ENCODE measurements at places on chromosomes 6 and 20.

DNA sequence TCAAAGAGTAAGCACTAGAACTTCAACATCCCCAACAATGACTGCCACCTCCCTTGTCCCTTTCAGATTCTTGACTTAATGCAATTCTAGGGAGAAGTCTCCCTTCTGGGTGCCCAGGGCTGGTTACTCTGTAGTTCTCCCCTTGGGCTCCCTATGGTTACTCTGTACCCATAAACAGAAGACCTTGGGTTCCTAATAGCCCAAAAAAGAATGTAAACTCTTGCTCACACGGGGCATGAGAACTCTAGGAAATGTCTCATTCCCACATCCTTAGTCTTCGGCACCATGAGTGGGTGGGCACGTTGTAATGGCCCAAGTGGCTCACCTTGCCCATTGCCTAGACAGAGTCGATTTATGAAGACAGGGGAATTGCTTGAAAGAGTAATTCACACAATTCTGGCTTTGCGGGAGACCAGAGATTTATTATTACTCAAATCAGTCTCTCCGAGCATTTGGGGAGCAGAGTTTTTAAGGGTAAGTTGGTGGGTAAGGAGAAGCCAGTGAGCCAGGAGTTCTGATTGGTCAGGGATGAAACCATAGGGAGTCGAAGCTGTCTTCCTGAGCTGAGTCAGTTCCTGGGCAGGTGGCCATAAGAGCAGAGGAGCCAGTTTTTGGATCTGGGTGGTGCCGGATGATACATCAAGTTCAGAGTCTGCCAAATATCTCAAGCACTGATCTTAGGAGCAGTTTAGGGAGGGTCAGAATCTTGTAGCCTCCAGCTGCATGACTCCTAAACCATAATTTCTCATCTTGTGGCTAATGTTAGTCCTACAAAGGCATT, 61.2 kb upstream of the SIRPG start:
- DNase-seq: no peak

DNA sequence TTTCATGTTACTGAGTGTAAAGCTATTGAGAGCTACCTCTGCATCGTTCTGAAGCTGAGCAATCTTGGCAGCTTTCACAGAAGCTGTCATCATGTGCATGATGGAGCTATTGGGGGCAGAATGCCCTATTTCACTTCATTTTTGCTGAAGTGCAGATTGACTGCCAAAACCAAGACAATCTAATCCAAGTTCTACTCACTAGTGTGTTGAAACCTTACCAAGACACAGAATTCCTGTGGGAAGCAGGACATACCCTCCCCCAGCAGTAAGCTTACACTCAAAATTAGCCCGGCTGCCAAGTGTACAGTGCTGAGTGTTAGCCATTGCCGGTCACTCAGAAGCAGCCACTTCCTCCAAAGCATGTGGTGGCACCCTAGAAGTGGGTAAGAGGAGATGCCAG, 177.3 kb upstream of the TENT5A start:
- DNase-seq: no peak

GRCh38 chr6:38370653-38371601, 268.8 kb downstream of the BTBD9 start:
- no peak for DNase-seq

DNA sequence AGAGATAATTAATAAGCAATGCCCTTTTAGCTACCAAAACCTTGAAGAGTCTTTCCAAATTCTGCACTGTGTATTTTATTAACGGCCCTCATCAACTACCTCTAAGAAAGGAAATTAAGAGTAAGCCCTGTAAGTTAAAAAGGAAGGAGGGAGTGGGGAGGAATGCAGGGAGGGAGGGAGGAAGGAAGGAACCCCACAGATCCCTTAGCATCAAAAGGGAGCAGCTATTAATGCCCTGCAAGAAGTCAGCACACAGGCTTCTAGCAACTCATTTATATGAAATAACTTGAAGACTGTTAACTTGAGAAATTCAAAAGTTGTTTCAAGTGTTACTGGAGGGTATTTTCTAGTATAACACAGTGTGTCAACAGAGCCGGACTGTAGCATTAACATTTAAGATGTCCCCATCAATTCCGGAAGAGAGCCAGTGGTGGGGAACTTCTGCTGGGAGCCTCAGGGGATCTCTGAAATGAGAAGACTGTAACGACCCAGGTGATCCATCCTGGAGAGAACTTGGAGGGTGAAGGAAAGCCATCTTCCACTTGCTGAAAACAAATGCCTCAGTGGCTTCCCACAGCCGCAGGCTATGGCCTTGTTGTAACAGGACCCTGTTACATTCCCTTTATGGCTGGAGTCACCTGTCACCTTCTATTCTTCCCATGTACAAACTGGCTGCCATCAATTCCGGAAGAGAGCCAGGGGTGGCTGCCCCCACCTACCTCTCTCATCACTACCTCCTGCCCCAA, 33.2 kb downstream of the SLC22A23 start:
- DNase-seq: no peak

- DNase-seq: no peak
Measured at GRCh38 chr6:158715330-158716311, 65.8 kb downstream of the SYTL3 start.

- no peak for DNase-seq
Measured at GRCh38 chr6:42970871-42971612, 7.9 kb downstream of the PEX6 start.

DNA sequence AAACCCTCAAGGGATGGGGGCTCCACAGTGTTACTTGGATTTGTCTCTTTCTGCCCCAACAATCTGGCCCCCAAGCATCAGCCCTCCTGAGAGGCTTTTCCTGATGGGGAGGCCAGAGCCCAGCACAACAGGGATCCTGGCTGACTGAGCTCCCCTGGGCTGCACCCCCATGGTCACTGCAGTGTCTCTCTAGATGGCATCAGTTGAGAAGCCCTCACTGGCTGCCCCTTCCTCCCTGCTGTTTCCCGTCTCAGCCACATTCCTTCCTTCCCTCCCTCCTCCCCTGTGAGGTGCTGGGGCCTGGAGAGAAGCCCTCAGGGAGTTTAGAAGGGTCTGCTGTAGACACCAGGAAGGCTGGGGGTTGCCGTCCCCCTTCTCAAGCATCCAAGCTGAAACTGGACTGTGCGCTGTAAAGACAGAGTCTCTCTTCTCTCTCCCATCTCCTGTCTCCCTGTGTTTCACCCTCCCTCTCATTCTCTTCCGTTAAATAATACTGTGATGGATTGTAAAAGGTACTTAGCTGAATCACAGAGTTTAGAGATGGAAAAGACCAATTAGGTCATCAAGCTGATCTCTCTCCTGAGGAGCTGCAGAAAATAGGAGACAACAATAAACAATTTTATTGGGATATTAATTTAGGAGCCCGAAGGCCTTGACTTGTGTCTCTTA, 29.7 kb downstream of the SAYSD1 start:
- DNase-seq: no peak

DNA sequence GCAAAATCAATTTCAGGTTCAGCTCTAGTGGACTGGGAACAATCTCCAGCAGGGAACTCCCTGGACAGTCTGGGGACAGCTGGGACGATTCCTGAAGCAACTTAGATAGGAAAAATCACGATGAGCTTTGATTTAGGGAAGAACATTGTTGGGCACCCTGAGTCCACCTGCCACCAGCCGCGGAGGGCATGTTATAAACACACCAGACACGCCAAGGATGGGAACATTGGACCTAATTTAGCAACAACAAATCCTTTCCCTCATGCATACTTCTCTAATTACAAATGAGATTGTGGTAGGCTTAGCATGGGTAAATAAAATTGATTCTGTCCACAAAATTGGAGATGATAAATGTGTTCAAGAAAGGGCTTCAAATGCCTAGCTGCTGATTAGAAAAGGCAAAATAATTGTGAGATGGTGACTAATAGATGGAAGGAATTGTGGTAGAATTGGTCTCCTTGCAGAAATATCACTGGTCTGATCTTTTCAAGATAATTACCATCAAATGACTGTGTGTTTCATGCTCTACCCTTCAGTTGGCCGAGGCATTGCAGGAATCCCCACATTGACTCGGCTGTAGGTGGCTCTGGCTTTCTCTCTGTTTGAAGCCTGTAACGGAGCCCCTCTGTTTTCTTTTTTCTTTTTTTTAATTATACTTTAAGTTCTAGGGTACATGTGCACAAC, 6.1 kb upstream of the NANP start:
- DNase-seq: no peak

DNA sequence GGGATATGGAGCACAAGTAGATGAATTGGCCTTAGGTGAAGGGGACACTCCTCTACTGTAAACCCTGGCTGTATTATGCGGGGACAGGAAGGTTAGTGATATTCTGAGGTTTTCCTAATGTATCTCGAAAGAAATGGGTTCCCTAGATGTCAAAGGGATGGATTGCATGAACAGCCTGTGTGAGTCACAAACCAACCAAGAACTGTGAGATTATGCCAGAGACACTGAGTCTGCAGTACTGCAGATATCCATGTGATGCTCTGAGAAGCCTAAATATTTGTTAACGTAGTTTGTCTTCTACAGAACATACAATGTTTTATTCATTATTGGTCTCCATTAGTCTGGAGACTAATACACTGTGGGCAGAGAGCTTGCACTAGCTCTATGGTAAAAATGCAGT, 182.2 kb downstream of the AKAP7 start:
- DNase-seq: no peak

DNA sequence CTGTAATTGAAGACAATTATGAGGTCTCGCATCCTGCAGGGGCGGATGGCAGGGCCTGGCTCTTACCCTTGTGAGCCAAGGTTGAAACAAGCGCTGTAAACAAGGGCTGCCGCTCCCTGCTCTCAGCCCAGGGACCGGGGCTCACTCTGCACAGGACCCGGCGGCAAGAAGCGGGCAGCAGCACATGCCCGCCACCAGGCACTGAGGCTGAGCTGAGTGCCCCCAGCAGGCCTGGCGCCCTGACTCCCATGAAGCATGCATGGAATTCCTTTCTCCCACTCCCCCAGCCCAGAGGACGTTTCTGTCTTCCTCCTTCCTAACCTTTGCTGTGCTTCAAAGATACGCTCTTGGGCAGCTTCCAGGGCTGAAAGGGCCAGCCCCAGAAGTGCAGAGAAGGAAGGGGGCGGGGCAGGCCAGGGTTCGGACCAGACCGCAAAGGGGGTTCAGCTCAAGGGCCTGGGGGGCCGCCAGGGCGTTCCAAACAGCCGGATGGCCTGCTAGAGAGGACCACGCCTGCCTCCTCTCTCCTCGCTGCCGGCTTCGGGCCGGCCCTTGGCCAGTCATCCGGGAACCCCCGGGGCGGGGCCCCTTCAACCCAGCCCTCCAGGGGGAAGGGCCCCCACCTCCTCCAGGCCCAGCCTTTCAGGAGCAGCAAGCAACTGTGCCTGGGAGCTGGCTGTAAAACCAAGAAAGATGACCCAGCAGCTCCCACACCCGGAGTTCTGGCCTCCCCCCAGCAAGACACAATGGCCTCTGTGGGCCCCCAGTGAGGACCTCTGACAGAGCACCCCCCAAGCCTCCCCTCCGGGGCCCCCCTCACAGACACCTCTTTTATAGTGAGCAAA, 109.9 kb downstream of the NOL4L start:
- DNase-seq: no peak

Data from T-cell (primary cell).